Right renal pelvis (tissue), 4 donors: ENCODE measurements at places on chromosomes 2 and 18. TPM values are rescaled to one million over a fixed set of nuclear protein-coding genes. Genes with fewer than 3 reads are reported as not detected.

The PLA2R1 gene
- 133 TPM for polyA plus RNA-seq

The RTP5 gene
- polyA plus RNA-seq: not detected

The RBFA gene
- polyA plus RNA-seq: 30.4 TPM

The SMARCAL1 gene
- polyA plus RNA-seq: 27.8 TPM

The AQP12B gene
- polyA plus RNA-seq: 0.18 TPM

The PDE1A gene
- polyA plus RNA-seq: 25.6 TPM

The CLEC4F gene
- polyA plus RNA-seq: not detected

The SMYD1 gene
- not detected for polyA plus RNA-seq

The SCN3A gene
- 0.48 TPM for polyA plus RNA-seq

The LYPD6B gene
- polyA plus RNA-seq: 37.7 TPM

The PLEKHB2 gene
- polyA plus RNA-seq: 97.3 TPM

The TMEM169 gene
- polyA plus RNA-seq: 16.7 TPM

The AGXT gene
- not detected for polyA plus RNA-seq

The CHST9 gene
- 4.6 TPM for polyA plus RNA-seq

The SKOR2 gene
- polyA plus RNA-seq: not detected

The LYG2 gene
- polyA plus RNA-seq: not detected

The EDAR gene
- polyA plus RNA-seq: 3.5 TPM

The ALPP gene
- not detected for polyA plus RNA-seq

The MYCN gene
- polyA plus RNA-seq: 37.1 TPM

The STAT4 gene
- 9.4 TPM for polyA plus RNA-seq

The GALNT5 gene
- polyA plus RNA-seq: 0.58 TPM

The IL1B gene
- 0.72 TPM for polyA plus RNA-seq

The CNRIP1 gene
- 24.7 TPM for polyA plus RNA-seq

The CCDC85A gene
- 1.9 TPM for polyA plus RNA-seq

The CNTNAP5 gene
- polyA plus RNA-seq: 0.19 TPM

The ONECUT2 gene
- 0.22 TPM for polyA plus RNA-seq

The CYP27A1 gene
- polyA plus RNA-seq: 44.6 TPM

The SPDYA gene
- polyA plus RNA-seq: 2.2 TPM

The PCARE gene
- polyA plus RNA-seq: 0.46 TPM

The MYO7B gene
- 20.2 TPM for polyA plus RNA-seq

The SLC16A14 gene
- polyA plus RNA-seq: 7.6 TPM

The PDE11A gene
- polyA plus RNA-seq: 4.7 TPM

The OSR1 gene
- 7.1 TPM for polyA plus RNA-seq

The SERPINB3 gene
- polyA plus RNA-seq: 0.17 TPM

The CFC1 gene
- polyA plus RNA-seq: not detected

The UGT1A10 gene
- polyA plus RNA-seq: not detected

The RGPD4 gene
- polyA plus RNA-seq: 0.04 TPM

The UBE2E3 gene
- polyA plus RNA-seq: 228 TPM

The ATP8B1 gene
- polyA plus RNA-seq: 27.8 TPM

The GREB1L gene
- 2.5 TPM for polyA plus RNA-seq

The NT5C1B gene
- 0.93 TPM for polyA plus RNA-seq
